Brain pericyte (primary cell): ENCODE measurements at places on chromosomes 2 and 18.
A peak's percentile ranks its signal among the peaks of the same experiment; 100 is the strongest.

- DNase-seq = peak; percentile 74
Measured at GRCh38 chr18:67525328-67526099, 9.0 kb upstream of the DSEL start.

DNA sequence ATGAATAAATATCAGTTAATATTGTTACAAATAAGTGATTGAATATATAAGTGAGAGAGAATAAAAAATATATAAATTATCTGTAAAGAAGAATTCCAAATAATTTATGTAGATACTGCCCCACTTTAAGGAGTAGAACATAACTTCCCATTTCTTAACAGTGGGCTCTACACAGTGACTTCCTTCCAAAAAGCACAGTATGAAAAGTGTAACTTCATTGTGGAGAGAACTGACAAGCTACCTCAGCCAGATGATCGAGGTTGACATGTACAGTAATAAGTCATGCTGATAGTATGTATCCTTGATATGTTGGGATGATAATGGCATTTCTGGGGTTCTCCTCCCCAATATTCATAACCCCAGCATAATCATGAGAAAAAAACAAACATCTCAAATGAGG is 191.9 kb upstream of the FN1 start:
- DNase-seq = no peak

DNA sequence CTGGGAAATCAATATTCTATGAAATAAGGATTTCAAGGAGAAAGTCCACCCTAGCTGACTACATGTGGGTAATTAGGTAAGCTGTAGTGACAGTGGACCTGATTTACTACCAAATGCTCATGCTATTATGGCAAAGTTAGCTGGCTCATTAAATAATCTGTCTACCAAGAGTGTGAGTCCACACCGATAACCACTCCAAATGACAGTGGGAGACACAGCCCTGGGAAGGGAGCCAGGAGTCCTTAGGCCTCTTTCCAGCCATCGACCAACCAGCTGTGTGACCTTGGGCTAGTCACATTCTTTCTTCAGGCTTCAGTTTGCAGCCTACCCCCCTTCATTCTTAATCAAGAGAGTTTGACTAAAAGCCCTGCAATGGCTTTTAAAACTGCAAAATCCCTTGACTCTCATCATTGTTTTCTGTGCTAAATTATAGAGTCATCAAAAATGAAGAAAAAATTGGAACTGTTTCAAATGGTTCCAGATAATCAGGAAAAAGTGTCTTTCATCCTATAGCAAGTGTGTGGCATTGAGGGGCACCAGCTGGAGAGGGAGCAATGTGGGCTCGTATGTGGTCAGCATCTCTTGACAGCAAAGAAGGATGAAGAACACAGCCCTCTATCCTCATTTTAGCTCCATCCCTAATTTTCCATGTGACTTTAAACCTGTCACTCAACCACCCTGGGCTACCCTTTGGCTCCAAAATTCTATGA is 45.6 kb upstream of the SLC14A2 start:
- no peak for DNase-seq

DNA sequence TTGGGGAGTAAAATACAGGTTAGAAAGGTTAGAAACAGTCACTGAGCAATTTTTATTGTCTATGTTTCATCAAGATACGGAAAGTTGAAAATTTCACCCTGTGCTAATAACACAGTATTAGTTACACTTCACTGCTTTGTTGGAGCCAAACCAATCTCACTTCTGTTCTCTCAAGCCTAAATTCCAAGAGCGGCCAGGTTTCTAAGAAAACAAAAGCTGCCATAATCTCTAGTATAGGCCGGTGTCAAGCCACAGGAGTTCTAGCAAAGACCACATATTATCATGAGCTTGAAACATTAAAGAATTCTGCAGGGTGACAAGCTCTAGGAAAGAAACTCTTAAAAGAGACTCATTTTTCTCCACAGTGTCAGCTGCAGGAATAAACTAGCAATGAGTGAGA is 128.7 kb downstream of the TXNL1 start:
- DNase-seq = no peak

- no peak for DNase-seq
Measured at GRCh38 chr2:190637281-190637734, 11.6 kb upstream of the NAB1 start.
